Epithelial cell of proximal tubule (primary cell): ENCODE measurements at places on chromosomes 16 and 17. TPM values are rescaled to one million over a fixed set of nuclear protein-coding genes. Genes with fewer than 3 reads are reported as not detected.

DNA sequence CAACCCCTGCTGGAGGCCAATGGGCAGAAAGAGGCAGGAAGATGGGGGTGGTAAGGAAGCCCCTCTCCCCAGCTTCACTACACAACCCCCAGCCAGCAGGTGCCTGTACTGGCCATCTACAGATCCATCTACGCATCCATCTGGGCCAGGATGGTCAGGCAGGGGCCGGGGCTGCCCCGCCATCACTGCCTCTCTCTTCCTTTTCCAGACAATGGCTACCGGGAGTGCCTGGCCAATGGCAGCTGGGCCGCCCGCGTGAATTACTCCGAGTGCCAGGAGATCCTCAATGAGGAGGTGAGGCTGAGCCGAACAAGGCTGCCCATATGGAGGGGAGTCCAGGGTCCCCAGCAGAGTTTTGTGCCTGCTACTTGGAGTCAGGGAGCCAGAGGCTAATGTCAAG is 23.5 kb upstream of the SPPL2C start:
- DNase-seq: no peak

DNA sequence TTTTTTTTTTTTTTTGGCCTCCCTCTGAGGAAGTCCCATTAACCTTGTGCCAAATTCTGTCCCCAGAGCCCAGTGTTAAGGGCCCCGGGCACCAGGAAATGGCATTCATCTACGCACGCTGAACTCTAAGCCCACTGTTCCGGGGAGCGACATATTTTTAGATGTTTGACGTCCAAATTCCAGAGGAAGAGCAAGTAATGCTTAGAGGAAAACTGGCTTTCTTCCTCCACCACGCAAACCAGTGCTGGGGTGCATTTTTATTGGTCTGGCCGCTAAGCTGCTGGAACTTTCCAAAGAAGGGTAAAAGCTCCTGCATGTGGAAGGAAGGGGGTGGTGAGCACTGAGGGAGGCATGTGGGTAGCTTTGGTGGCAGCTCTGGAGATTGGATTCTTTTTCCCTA is 8.3 kb downstream of the WFDC1 start:
- DNase-seq: no peak

TBL3 gene
- 108 and 127 TPM in 2 replicates for total RNA-seq

DNA sequence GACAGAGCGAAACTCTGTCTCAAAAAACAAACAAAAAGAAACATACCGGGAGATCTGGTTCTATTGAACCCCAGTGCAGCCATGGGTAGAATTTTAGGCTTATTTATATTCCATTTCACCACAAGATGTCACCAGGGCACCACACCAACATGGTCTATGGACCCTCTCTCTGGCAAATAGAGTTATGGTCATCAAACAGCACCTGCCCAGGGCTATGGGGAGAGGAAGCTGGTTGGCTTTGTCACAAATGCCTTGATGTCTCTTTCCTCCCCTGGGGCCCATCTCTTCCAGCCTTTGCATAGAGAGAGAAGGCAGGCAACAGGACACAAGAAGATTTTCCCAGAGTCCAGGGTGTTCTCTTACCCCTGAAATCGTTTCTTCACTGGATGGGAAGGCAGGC is 128.4 kb downstream of the WWOX start:
- DNase-seq: no peak

DNA sequence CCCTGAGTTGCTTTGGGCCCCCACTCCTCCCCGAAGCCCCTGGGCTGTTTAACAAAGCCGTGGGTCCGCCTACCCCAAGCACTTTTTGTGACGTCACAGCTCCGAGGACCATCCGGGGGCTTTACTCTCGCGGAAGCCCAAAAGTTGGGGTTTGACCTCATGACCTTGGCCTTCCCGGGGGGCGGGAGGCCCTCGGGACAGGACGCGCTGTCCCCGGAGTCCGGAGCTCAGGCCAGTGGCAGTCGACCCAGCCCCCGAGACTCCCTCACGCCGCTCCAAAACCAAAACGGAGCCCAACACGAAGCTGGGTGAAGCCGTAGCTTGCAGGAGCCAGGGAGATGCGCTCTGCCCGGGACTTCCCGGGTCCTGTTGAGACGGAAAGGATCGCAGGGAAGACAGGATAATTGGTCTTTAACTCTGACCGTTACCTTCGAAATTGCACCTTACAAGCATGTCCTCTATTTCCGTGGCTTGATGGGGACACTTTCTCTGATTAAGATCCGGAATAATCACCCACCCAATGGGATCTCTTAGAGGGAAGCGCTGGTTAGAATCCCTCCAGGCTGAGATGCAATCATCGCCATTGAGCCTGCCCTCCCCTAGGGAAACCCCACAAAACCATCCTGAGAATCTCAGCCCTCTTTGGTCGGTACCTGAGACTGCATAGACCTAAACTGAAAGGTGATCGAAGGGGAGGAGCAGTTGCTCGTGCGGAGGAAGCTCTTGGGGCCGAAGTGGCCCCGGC is 4.9 kb upstream of the SOX9 start:
- no peak for DNase-seq

KRT13 gene
- total RNA-seq: 1.0 and 2.0 TPM in 2 replicates

APOH gene
- total RNA-seq: not detected in 2 replicates

DNA sequence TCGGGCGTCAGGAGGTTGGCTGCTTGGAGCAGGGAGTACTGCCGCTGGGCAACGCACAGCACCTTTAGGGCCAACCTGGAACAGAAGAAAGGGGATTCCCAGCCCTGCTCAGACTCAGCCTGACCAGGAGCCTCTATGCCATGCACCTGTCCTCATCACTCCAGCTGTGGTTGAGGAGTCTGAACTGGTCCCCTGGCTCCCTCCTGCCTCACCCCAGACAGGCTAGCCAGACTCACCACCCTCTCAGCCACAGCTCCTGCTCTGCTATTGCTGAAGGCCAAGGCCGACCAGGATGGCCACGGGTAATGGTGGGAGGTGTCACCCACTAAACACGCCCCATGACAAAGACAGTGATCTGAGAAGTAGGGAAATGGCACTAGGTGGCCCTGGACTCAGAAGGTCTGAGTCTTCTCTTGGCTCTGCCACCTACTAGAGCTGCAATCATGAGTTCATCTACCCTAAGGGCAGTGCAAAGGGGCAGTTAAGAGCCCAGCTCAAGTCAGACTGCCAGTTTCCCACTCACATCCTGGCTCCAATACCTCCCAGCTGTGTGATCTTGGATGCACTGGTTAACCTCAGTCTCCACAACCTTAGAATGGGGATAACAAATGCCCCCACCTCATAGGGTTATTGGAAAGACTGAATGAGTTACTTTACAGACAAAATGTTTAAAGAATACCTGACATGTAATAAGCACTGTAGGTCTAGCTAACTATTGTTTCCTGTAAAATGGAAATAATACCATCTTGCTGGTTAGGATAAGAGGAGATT is 13.8 kb upstream of the GFAP start:
- no peak for DNase-seq

DNA sequence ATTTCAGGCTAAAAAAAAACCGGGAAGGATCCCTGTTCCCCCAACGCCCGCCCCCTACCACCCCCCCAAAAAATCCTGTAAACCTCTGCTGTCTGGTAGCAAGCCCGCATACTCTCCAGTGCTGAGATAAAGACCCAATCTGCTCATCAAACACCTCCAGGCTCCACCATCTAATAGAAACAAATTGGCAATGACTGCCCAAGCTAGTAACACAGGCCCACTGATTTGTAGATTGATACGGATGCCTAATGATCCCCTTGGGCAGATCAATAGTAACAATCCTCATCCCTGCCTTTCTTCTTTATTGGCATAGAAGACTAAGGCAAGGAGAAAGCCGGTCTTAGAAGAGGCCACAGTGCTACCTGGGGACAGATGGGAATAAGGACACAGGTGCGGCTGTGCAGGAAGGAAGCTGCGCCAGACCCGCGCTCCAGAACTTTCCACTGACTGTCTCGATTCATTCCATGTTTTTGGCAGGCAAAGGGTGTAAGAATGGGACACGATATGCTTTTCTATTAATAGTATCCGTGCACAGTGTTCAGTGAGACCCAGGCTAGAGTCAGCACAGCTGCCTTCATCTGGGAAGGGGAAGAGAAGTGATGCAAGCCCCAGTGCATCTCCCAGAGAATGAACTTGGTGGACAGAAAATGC is 407.6 kb upstream of the PSMD7 start:
- no peak for DNase-seq

CDC27 gene
- total RNA-seq: 28.1 and 73.9 TPM in 2 replicates

DNA sequence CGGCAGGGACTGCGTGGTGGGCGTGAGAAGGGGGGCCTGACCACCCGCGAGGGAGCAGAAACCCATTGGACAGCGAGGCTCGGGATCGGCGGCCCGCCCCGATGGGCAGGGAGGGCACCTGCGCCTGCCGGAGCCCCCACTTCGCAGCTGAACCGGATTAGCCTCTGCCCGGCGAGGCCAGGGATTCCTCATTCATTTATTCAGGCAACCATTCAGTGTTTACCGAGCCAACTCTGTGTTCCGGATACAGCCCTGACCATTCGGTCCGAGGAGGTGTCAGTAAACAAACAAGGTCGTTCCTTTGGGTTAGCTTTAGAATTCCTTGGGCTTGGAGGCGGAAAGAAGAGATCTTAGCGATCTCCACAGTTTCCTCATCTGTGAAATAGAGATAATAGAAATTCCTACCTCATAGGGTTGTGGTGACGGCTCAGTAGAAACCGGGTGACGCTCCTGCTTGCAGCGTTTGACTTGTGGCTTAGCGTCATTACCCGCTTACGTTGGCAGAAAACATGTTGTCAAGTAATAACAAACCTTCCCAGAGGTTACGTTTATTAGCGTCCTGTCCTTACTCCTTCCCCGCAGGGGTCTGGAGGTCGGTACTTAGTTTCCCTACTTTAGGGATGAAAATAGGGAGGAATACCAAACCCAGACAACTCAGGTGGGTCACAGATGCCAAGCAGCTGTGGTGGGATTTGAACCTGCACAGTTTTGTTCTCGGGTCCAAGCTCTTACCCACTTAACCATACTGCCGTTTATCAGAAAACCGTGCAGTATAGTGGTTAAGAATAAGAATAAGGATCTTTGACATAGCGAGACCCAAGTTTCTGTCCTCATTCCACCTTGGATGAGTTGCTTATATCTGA is 893 bp downstream of the POLR3E start:
- DNase-seq: peak; percentile 77

DRC7 gene
- total RNA-seq: not detected in 2 replicates

ALOX12B gene
- total RNA-seq: 0.35 TPM in 1 of 2 replicates, not detected in the other

SRCIN1 gene
- total RNA-seq: 0.07 and 2.1 TPM in 2 replicates

DNA sequence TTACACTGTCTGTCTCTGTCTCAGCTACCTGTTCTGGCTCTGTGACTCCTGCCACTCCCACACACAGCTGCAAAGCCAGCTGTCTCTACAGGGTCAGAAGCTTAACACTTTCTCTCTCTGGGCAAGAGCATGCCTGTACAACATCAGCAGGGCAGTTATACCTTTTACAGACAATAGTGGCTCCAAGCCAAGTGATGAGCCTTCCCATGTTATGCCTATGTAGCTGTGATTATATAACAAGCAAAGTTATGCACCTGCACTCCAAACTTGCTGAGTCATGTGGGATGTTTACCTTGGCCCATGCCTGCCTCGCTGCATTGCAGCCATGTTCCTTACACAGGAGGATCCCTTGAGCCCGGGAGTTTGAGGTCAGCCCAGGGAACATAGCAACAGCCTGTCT is 31.8 kb upstream of the APPBP2 start:
- DNase-seq: no peak

NUBP2 gene
- total RNA-seq: 111 and 138 TPM in 2 replicates

GRCh38 chr17:77313831-77314230 is 173.1 kb downstream of the SEC14L1 start:
- DNase-seq: no peak

DNA sequence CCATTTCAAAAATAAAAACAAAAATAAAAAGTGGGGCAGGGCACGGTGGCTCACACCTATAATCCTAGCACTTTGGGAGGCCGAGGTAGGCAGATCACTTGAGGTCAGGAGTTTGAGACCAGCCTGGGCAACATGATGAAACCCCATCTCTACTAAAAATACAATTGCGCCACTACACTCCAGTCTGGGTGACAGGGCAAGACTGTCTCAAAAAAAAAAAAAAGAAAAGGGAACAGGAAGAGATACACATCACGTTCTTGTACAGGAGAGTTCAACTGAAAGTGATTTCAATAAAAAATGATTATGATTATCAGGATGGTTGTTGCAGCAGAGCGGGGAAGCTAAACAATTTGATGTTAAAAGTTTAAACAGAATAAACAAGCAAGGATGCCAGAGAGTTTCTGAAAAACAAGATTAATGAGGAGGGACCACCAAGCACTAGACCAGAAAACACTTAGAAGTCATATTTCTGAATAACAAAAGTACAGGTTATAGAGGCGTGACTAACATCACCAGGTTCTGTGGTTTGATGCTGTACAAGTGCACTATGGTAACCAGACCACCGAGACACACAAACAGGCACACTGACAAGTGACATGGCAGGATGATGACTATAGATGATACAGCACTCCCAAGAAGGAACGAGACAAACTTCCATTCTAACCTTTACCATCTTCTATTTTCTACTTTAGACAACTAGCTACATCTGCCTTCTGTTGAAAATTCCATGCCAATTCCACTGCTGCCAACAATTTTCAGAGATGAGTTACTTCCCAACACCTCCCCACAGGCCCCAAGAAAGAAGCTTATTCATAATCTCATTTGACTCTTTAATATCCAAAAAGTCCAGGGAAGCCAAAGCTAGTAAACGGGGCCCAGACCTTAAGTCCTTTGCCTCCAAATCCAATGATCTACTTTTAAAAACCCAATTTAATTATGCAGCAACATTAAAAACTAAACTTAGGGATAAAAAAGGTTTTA is 11.8 kb downstream of the DNAJA2 start:
- DNase-seq: no peak

COQ9 gene
- total RNA-seq: 40.0 and 45.4 TPM in 2 replicates

DNA sequence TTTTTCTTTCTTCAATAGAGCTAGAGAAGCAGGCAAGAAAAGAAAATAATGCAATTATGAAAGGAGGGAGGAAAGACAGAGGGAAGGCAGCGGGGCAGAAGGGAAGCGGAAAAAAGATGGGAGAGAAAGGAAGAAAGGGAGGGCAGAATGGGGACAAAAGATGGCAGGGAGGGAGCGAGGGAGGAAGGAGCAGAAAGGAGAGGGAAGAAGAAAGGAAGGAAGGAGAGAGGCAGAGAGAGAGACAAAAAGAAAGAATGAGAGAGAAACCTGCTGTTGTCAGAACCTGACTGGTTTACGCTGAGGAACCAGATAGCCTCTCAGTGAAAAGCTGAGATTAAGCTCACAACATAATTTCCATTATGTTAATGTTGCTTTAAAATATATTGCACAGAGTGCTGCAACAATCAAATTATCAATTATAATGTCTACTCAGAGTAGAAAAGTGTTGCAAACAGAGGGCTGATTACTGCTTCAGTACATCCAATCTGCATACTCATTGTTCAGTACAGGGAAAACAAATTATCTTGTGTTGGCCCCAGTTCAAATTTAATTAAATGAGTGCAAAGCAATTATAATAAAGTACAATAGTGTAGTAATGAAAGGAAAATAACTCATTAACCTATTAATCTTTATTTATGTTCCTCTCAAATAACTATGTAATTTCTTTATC is 32.0 kb upstream of the TOX3 start:
- no peak for DNase-seq

- no peak for DNase-seq
Measured at GRCh38 chr16:52051414-52052172, 495.4 kb downstream of the TOX3 start.

DNA sequence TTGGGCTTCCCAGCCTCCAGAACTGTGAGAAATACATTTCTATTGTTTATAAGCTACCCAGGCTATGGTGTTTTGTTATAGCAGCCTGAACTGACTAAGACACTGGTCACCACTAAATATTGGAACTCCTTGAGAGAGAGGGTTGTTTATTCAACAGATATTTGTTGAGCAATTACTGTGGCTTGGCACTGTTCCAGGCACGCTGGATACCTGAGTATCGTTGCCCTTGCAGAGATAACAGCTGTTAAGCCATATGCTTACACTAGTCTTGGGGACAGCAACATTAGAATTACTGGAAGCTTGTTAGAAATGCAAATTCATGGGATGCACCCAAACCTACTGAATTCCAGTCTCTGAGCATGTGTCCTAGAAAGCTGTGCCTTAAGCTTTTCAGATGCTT is 230.7 kb downstream of the HS3ST4 start:
- no peak for DNase-seq
